ENCODE measurements at places on chromosomes 6 and 20. TPM values are rescaled to one million over a fixed set of nuclear protein-coding genes. Genes with fewer than 3 reads are reported as not detected.

DNA sequence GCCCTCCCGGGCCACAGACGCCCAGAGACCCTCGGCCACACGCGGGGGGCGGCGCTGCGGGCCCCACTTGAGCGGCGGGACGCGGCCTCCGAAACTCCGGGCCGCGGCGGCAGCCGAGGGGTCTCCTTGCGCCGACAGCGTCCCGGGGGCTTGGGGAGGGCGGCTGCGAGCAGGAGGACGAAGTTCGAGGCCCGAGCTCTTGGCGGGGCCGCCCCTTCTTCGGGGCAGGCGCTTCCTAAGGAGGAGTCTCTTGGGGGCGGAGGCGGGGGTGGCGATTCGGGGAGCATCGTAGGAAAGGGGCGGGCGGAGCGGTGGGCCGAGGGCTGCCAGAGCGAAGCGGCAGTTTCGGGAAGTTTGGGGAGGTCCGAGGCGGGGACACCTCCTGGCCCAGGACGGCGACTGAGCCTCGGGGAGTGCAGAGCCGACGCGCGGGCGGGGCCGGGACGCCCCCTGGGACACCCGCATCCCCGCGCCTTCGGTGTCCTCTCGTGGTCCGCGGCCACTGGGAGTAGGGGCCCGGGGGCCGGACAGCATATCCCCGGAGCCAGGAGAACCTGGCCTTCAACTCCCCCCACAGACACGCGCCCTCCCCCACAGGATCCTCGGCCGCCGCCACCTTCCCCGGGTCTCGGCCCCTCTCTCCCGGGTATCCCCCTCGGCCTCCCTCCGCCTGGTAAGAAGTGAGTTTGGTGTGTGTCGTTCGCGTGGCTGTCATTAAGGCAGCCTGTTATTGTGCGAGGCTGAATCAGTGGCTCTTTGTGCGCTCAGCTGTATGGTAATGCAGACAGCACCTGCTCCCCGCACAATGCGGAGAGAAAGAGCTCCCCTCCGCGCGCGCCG, 613 bp upstream of the DLL1 start:
- no peak for DNase-seq

GRCh38 chr6:157054531-157054979, 268.8 kb downstream of the TMEM242 start:
- DNase-seq, result no peak

Gene SSTR4
- total RNA-seq, result not detected

Gene ZSCAN23
- total RNA-seq, result 0.50 TPM

- DNase-seq, result no peak
Observed at GRCh38 chr20:19275038-19275629, 62.7 kb downstream of the SLC24A3 start.

DNA sequence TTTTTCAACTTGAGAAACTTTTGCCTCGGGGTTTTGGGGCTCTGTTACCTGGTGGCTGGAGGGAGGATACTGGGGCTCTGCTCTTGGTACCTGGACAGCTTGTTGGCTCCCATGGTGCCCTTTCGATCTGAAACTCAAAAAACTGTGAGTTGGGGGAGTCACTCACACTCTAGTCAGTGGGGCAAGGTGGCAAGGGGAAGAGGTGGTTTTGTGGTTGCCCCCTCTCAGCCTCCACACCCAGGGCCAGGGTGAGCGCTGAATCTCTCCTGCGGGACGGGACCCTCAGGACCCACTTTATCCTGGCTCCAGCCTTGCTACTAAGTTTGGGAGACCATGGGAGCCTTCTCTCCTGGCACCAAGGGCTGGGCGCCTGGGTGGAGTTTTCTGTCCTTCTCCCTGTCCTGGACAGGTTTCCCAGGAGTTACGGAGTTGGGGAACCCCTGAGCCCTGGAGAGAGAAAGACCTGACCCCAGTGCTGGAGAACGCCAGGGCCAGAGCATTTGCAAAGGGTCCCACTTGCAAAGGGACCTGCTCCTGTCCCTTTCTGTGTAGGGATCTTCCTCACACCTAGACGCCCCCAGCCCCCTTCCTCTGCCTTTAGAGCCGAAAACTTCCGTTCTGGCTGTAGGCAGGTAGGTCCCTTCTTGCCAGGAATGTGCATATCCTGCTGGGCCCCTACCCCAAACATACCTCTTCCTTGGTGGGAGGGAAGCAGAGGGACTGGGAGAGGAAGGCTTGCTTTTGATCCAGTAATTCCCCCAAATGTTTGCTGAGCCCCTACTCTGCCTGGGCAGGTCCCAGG, 2.9 kb downstream of the FOXP4 start:
- no peak for DNase-seq

- no peak for DNase-seq
Observed at GRCh38 chr6:31892821-31893220, 4.7 kb downstream of the EHMT2 start.

- DNase-seq, result no peak
Observed at GRCh38 chr6:168190646-168191443, 111.8 kb upstream of the FRMD1 start.

DNA sequence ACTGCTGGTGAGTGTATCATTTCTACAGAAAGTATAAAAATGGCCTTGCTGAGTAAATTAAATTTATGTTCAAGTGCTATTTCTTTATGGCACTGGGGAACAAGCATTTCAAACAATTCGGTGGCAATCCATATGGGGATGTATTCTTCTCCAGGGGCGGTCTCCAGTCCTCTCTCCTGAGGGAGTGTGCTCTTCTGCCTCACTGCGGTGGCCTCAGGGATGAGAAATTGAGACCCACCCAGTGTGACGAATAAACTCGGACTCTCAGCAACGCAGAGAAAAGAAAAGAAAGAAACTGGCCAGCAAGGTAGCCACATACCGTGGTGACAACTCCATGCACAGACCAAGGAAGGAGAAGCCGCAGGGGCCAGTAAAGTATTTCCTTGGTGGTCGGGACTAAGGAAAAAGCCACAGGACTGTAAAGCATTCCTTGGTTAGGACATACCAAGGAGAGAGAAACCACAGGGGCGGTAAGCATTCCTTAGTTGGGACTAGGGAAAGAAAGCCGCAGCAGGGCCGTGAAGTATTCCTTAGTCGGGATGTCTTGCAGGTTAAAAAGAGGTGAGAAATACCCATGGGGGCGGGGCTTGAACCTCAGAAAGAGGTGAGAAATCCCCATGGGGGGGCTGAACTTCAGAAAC, 13.6 kb upstream of the GOPC start:
- DNase-seq, result no peak

DNA sequence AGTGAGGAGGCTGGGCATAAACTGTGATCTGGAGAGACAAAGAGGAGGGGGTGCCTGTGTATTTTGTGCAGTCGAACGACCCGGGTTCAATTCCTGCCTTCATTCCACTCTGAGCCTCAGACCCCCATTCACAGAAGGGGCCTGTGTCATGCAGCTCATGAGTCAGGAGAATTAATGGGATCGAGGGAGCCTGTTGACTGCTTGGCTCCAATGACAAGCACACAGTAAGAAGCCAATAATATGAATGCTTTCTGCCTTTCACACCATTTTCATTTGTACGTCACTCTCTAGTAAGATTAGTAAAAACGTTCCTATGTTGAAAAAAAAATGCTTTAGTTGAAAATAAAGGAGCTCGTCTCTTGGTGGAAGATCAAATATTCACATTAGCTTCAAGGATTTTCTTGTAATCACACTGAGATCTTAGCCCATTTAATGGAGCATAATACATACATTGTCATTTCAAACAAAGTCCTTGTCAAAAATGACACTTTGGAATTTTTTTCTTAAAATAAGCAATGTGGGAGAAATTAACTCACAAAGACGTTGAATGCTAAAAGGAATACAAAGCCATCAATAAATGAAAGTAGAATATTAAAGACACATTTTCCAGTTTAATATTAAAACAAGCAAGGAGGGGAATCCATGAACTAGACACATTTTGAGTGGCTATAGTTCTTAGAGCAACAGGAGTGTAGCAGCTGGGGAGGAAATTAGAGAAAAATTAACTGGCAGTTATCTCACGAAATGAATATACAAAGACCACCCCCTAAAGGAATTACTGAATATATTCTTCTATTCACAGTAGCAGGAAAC, 246.7 kb upstream of the AFDN start:
- DNase-seq, result no peak

DNA sequence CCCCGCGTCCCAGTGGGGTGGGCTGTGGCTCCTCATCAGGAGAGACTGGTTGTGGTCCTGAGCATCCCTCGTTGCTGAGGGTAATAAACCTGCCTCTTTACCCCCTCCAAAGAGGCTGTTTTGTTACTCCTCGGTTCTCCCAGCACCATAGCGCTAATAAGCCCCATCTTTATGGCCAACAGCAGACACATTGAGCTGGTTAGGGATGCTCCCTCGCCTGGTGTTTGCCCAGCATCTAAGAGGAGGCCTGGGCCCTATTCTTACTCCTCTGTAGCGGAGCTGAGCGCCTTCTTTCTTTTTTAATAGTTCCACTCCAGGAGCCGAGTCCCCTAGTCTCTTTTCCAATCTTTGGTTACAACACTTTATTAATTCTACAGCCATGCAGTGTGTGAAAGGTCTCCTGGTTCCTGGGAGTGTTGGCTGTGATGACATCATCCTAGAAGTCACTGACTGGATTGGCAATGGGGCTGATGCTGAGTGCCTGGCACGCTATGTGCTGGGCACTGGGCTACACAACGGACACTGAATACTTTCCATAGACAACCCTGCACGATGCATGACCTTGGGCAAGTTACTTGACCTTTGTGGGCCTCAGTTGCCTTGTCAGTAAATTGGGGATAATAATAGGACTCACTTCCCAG, 50.6 kb upstream of the CCDC167 start:
- no peak for DNase-seq

DNA sequence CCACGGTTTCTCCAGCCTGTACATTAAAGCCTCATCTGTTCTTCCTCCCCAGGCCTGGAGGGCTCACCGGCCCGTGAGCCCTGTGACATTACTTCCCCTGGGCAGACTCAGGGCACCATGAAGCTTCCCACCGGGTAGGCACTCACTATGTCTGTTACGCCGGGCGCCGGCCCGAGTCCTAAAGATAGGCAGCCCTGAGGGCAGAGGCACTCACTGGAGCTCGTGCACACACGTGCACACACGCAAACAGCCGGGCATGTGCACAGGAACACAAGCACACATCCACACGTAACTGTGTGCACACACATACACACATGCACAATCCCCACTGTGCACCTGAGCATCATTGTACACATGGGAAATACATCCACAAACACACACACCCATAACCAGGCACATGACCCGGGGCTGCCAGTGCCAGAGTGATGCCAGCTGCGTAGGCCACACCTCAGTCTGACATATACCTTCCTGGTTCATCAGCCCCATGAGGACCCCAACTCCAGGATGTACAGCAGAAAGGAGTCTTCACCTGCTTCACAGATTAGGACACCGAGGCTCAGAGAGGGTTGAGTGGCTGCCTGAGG, 83.7 kb downstream of the YTHDF1 start:
- DNase-seq, result no peak

Gene CCDC170
- total RNA-seq, result not detected

- no peak for DNase-seq
Observed at GRCh38 chr20:13494019-13494418, 144.7 kb downstream of the TASP1 start.

Gene ADGRF1
- not detected for total RNA-seq

Gene TNNC2
- total RNA-seq, result 0.28 TPM

Gene COL21A1
- total RNA-seq, result not detected

- DNase-seq, result no peak
Observed at GRCh38 chr6:38973178-38974057, 75.2 kb upstream of the GLP1R start.

Gene SLC25A27
- 1.3 TPM for total RNA-seq

Gene ELOVL2
- total RNA-seq, result not detected

GRCh38 chr6:5055118-5055517, 30.0 kb upstream of the PPP1R3G start:
- DNase-seq, result no peak

DNA sequence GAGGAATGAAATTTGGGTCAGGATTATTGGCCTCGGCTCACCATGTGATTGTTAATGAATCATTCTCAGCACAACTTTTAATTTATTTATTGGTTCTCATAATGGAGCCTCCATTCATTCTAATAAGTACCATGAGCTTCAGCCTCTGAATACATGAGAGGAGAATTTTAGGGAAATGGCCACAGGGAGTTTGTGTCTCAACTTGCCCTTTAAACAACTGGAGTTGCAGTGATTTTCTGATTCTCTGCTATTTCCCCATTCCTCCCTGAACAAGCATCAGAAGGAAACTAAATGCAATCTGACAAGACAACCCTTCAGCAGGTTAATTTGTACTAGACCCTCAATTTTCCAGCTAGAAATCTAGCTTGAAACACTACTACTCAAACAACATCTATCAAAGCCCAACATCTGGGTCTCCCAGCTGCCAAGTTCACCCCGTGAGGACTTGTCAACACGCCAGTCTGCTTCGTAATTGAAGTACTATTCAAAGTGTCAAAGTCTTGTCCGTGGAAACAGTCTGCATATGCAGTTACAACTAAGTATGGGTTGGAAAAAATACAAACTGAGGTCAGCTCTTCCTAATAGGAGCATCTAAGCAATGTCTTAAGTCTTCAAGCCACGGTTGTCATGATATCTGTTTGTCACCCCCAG, 235.4 kb downstream of the CDH4 start:
- no peak for DNase-seq

Gene FKBP5
- 88.1 TPM for total RNA-seq

- no peak for DNase-seq
Observed at GRCh38 chr6:140546640-140547039, 1172.2 kb upstream of the CITED2 start.

Gene THBS2
- total RNA-seq, result not detected

Gene CLVS2
- not detected for total RNA-seq

GRCh38 chr6:136609873-136610706, 59.9 kb upstream of the MAP7 start:
- no peak for DNase-seq

Gene ZNF391
- total RNA-seq, result 0.82 TPM

- DNase-seq, result no peak
Observed at GRCh38 chr20:59603176-59603575, 1.2 kb upstream of the PHACTR3 start.

GRCh38 chr6:41497994-41498393, 48.2 kb upstream of the FOXP4 start:
- DNase-seq, result no peak

DNA sequence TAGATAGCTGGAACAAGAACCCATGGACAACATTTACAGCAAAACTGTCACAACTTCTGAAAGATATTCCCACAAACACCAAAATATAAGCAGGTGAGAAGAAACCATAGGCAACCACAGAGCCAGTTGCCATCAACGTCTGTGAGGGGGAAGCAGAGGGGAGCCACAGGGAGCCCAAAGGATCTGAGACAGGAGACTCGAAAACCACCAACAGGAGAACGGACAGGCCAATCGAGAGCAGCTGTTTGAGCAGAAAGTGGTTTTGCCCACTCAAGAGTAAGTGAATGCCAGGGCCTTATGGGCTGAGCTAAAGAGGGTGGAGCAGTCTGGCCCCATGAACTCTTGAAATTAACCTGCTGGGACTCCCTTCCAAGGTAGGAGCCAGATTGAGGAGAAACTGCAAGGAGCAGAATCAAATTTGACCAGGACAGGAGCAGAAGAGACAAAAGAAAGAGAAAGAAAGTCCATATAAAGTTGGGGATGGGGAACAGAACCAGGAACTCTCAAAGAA, 195.4 kb downstream of the ANKRD60 start:
- DNase-seq, result no peak

GRCh38 chr6:82419132-82419581, 55.5 kb downstream of the TPBG start:
- no peak for DNase-seq

Measured in activated T-helper 2 cell treated with anti-CD3 and anti-CD28 coated beads, Interferon-gamma antibody, Interleukin-2, Interleukin-4, amounts not matched to agents 10 μg/mL and 5 μg/mL and 100 μg/mL, durations not matched to agents 14 hours and 24 hours and 36 hours (primary cell).